ENCODE measurements at places on chromosomes 2 and 18. TPM values are rescaled to one million over a fixed set of nuclear protein-coding genes. Genes with fewer than 3 reads are reported as not detected.

DNA sequence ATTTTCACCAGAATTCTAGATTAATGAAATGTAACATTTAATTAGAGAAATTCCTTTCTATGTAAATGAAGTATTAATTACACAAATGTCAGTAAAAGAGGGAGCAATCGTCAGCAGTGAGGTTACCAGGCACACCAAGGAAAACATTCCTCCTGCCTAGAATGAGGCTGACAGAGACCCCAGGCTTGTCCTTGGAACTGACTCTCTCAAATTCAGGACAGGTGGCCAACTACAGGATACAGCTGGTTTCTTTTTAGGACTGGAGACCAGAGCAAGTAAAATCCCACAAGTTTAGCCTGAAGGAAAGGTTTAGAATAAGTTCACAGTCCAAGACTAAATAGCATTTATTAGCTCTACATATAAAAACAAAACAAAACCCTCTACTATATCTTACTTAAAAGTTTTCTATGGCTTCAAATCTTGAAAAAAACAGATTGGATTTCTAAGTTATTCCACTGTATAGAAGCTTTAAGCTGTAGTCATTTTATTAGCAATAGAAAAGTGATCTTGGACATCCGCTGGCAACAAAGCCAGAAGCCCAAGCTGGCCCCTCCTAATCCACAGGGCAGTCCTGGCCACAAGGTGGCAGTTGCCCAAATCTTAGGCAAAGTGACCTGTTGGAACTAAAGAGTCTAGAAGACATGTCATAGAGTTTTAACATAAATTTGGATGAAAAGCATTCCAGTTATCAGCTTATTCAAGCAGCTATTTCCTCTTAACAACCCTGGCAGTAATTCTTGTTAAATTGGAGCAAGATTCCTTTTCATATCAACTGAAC lies 81.0 kb downstream of the SP3 start:
- DNase-seq, result peak; percentile 77

- DNase-seq, result no peak
Observed at GRCh38 chr2:138964418-138964817, 184.2 kb upstream of the NXPH2 start.

DNA sequence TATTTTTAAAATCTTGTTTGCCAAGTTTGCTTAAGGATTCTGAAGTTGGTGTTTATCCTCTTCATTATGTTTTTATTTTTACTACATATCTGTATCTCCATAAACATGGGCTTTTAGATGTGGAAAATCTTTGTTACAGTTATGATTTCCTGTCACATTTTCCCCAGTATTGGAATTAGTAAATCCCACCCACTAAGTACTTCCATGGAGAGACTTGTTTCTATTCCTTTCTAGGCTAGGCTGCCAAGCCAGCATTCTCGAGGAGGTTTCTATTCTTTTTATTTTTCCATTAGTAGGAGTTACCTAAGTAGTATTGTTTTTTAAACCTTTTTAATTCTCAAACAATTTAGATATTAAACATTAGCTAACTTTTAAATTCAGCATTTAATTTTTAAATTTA lies 22.1 kb downstream of the PKP4 start:
- DNase-seq, result no peak

DNA sequence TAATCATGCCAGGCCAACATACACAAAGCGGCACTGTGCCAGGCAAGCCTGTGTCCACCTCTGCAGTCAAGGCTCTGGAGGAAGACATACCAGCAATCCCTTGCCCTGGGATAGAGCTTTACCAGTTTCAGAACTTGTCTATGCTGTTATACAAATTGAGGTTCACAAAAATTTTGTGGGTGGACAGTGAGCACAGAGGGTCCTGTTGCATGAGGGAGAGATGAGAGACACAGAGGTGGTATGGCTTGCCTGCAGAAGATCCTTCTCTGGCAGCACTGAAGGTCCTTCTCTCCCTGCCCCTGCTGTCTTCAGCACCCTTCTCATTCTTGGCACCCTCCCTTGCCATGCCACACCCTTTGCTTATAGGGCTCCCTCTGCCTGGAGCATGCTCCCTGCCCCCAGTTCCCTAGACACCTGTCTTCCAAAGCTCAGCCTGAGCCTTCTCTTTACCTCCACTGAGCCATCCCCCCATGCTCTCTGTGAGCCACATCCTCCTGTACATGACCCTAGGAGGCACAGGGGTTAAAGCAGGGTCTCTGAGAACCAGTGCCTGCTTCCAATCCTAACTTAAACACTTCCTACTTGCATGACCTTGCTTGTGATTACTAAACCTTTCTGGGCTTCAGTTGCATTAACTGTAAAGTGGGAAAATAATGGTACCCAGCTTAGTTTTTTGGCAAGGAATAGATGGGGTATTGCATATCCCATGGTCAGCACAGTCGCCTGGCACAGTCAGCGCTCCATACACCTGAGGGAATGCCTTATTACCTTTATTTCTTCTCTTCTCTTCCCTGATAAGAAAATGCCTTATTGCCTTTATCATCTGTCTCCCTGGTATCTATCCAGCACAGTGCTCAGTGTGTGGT lies 857 bp downstream of the FABP1 start:
- no peak for DNase-seq

- DNase-seq, result no peak
Observed at GRCh38 chr18:3688690-3689089, 238.7 kb downstream of the TGIF1 start.

DNA sequence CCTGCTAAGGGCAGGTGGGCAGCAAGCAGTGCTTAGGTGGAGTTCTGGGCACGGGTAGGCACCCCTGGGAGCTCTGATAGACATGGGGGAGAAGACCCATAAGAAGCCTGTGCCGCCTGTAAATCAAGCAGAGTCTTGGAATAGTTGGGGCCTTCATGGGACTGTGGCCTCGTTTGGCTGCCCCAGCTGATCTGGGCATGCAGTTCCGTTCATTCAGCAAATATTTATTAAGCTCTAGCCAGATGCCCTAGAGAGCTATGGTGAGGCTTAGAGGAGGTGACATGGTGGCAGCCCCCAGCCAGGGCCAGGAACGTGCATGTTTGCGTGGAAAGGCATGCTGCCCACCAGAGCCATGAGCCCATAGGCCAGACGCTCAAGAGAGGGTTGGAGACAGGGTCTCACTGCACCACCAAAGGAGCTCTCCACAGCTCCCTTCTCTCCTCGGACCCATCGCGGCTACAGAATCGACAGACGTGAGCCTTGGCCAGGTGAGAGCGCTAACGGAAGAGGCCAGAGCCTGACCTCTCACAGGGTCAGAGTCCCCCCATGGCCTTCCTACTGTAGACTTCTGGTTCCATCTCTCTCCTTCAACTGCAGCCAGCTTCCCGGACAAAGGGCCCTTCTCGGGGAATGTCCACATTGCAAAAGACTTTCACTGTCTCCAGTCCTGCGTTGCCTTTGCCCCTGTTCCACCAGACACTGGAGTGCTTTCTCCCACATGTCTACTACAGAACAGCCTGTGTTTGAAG lies 135.7 kb downstream of the INHBB start:
- peak; percentile 61 for DNase-seq

GRCh38 chr2:23453432-23453831 lies 68.5 kb downstream of the KLHL29 start:
- DNase-seq, result no peak

DNA sequence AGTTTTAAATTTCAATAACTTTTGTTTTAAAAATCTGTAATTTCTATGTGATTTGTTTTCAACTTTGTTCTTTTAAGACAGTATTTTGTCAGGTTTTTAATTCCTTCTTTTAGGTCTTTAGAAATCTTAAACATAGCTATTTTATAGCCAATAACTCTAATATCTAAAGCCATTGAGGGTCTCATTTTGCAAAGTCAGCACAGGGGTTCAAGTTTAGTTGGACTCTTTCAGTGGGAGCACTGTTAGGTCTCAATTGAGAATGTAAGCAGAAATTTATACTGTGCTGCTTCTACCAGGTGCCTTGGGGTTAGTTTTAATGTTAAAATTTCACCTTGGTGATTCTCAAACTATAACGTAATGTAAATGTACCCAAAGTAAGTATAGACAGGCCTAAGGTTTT lies 105.3 kb upstream of the DNMT3A start:
- DNase-seq, result no peak

DNA sequence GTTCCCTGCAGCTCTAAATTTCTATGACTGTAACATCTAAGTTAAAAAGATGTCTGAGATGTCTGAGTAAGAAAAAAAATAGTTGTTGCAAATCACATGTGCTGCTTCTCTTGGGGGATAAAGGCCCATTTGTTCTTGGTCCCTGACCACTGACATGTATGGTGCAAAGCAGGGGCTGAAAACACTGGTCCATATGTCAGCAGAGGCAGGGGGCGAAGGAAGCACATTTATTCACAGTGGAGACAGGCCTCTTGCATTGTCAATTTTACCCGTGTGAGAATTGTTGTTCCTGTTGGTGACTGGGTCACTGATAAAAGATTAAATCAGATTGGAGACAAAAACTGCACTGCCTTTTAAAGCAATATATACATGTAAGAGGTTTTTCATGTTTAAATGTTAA lies 38.8 kb downstream of the PRKCE start:
- DNase-seq, result no peak

DNA sequence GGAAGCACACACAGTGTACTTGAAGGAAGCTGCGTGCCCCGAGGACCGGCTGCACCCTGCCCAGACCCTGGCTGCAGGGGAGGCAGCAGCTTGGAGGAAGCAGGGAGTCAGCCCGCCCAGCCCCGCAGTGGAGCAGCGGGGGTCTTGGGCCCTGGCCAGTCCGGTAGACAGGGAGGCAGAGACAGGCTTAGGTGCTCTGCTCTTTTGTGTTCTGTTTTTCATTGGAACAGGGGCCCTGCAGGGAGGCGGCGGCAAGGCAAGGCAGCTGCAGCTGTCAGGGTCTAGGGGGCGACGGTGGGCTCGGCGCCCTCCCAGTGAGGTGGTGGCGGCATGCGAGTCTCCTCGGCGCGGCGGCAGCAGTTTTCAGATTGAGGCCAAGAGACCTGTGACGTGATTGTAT lies 53.3 kb upstream of the TFCP2L1 start:
- DNase-seq, result peak; percentile 75

- DNase-seq, result no peak
Observed at GRCh38 chr18:64882896-64883295, 734.0 kb upstream of the LINC00305 start.

The TUBA3D gene
- not detected for total RNA-seq

The SERPINB7 gene
- total RNA-seq, result not detected

The MDH1B gene
- total RNA-seq, result 2.4 TPM

The RGPD4 gene
- total RNA-seq, result not detected

The HOXD13 gene
- not detected for total RNA-seq

The SKOR2 gene
- not detected for total RNA-seq

The ALMS1 gene
- total RNA-seq, result 34.2 TPM

The CNPPD1 gene
- total RNA-seq, result 80.1 TPM

The ADRA2B gene
- total RNA-seq, result 9.0 TPM
